ENCODE measurements at places on chromosomes 3 and 15.

DNA sequence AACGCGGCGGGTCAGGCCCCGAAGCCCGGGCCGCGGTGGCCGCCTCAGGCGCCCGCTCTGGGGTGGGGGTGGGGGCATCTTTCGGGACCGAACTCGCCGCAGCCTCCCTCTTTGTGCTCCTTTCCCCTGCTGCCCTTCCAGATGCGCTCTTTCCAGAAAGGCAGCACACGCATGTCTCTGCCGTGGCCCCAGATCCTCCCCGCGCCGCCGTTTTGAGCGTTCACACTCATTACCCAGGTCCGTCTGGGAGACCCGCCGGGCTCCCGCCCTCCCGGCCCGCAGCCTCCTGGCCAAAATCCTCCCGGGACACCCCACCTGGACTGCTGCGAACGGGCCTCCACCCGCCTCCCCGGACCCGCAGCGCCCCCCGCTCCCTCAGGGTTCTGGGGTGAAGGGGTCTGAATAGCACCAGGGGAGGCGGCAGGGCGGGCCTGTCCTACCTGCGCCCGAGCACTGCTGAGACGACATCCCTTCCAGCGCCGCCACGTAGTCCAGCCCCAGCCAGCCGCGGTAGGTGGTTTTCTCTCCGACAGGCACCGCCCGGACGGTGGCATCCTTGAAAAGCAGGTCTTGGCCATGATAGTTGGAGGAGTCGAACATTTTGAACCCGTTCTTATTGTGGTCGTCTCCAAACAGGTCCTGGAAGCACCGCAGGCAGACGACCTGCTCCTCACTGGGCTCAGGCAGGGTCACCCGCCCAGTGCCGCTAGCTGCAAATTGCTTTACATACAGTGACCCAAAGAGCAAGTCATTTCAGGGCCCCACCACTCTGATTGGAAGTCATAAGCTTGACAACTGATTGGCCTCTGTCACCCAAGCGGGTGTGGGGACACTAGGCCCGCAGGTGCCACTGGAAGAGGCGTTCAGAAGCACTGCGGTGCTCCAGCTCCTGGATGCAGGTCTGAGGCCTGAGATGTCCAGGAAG is 25.9 kb downstream of the MELTF start:
- no peak for DNase-seq

- no peak for DNase-seq
Observed at GRCh38 chr3:62997369-62997768, 122.2 kb upstream of the CADPS start.

- no peak for DNase-seq
Observed at GRCh38 chr3:65996589-65996988, 42.1 kb downstream of the MAGI1 start.

DNA sequence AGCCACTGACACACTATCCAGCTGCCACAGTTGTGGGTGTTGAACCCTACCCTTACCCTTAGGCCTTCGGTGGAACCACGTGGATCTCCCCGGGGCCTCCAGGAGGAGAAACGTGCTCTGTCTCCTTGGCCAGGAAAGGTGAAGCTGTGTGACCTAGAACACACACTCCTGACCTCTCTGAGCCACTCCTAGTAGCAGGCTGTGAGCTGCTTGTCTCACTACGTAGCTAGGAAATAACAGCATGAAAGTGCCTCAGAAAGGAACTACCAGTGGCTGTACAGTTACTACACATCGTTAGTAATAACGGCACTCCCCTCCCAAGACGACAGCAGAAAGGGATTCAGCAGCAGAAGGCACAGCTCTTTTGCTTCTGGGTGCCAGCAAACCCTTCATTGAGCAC is 36.2 kb upstream of the SLC6A6 start:
- no peak for DNase-seq

GRCh38 chr3:186665625-186666188 is at the start of gene HRG:
Gene HRG, plus strand, starts transcription at chr3:186666014. Its CDS starts 18 bp downstream, at chr3:186666032.
- DNase-seq = no peak

GRCh38 chr3:102129760-102130608 is 280.7 kb downstream of the NFKBIZ start:
- DNase-seq = no peak

- DNase-seq = no peak
Observed at GRCh38 chr3:59433546-59433945, 383.7 kb upstream of the CFAP20DC start.

DNA sequence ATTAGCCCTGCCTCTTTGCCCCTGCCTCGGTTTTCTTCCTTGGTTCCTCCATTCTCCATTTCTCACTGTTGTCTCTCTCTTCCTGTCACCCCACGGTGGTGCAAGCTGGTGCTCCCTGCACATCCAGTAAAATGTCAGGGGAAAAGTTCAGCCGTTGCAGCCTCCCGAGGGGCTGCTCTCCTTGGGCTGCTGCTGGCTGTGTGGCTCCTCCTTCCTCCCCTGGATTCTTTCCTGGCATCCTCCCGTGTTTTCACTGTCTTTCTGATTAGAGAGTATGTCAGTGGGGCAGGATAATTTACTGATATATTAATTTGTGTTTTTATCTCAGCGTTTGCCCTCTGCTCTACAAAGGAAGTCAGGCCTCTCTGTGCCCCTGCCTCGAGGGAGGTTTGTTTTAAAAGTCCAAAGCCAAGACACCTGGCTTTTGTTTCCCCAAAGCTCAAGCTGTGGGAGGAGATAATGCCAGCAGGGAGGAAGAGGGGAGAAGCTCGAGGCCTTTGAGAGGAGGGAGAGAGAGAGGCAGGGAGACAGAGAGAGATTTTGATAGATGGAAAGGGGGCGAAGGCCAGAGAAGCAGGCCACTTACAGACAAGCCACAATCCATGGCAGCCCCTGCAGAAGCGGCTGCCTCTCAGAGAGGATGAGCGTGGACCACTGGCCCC is 150.3 kb upstream of the NR2F2 start:
- no peak for DNase-seq

DNA sequence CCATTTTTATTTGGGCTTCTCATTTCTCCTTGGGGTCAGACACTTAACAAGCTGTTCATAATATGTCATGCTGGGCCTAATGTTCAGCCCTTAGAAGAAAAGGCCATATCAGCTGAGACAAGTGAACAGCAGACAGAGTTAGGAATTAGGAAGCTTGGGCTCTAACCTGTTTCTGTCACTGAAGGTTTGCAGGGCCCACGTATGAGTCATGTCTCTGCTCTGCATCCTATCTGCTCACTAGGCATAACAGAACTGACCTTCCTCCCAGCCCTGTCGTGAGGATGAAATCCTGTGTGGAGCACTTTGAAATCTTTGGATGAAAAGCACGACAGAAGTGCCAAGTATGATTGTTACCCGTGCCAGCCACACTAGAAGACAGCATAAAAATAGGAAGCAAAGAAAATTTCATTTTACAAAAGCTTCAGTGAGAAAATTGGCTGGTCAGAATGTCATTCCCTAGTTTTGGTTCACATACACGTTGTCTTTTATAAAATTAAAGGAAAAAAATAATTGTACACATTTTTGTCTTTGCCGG is 26.5 kb upstream of the CD47 start:
- DNase-seq = no peak

GRCh38 chr3:15513810-15514662 is 7.5 kb downstream of the COLQ start:
- DNase-seq = no peak

- no peak for DNase-seq
Observed at GRCh38 chr3:147034359-147034758, 372.0 kb downstream of the ZIC4 start.

GRCh38 chr3:136249593-136249992 is 547 bp upstream of the PCCB start:
- DNase-seq = no peak

DNA sequence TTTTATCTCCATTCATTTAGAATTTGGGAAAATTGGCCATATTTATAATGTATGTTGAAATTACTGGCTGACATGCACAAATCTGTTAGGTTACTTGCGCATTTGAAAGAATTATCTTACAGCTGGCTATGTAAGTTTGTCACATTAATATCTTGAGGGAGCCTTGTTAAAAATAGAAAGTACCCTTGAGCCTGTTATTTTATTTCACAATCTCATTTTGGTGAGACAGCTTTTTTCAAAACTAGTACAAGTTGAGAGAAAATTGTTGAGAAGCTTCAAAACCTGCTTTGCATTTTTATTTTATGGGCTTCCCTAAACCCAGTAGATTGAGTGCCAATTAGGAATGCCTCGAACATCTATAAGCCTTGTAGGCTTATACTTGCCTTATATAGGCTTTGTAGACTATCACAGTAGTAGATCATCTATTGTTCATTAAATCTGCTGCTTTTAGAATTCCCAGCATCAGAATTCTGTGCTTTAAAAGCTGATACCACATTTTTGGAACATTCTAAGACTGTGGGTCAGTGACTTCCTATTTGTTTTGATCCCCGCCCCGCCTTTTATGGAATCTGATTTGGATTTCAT is 6.3 kb downstream of the IDH3A start:
- no peak for DNase-seq

DNA sequence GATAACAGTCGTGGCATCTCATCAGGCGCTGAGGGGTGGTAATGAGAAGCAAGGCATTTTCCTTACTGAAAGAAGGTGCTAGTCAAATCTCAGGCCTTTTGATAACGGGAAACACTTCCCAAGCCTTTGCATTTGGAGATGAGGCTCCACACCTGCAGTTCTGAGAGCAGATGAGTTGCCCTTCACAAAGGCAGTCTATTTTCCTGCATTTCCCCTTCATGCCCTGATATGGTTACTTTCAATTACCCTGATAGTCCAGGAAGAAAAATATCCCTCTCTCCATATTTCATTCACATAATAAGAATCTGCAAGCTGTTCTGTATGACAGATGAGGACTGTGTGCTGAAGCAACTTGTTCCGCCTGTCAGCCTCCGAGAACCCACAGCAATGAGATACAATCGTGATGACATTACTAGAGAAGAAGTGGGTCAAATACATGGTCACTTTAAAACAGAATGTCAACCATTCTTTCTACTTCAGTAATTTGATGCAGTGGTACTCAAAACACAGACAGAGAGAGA is 25.0 kb downstream of the FHIT start:
- no peak for DNase-seq

- DNase-seq = no peak
Observed at GRCh38 chr15:63015618-63016017, 26.9 kb upstream of the TPM1 start.

DNA sequence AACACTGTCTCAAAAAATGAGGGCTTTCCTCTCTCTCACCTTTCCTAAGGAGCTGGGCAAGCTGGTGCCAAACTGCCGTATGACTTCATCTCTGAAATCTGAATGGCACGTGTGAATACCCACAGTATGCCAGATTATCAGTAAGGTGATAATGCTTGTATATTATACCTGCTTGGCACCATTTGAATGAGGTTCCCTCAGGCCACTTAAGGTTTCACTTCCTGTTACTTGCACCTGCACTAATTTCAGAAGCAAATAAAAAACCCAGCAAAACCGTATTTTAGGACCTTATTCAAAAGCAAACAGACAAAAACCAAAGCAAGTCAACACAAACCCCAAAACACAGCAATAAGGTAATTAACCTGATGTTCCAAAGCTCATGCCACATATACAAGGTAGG is 19.7 kb downstream of the FOXP1 start:
- DNase-seq = no peak

DNA sequence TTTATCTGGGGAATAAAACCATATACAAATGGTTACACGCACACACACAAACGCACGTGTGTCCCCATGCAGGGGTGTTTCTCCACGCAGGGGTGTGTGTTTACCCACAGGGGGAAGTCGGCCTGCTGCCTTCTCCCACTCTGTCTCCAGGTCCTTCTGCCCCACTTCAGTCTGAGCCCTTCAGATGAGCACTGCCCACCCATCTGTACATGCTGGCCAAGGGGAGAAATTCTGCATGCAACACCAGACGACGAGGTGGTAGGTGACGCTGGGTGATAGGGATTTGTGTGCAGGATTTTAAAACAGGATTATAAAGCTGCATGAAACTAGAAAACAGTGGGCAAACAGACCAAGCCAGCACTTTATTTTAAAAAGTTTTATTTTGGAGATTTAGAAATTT is 122.5 kb downstream of the TJP1 start:
- no peak for DNase-seq

DNA sequence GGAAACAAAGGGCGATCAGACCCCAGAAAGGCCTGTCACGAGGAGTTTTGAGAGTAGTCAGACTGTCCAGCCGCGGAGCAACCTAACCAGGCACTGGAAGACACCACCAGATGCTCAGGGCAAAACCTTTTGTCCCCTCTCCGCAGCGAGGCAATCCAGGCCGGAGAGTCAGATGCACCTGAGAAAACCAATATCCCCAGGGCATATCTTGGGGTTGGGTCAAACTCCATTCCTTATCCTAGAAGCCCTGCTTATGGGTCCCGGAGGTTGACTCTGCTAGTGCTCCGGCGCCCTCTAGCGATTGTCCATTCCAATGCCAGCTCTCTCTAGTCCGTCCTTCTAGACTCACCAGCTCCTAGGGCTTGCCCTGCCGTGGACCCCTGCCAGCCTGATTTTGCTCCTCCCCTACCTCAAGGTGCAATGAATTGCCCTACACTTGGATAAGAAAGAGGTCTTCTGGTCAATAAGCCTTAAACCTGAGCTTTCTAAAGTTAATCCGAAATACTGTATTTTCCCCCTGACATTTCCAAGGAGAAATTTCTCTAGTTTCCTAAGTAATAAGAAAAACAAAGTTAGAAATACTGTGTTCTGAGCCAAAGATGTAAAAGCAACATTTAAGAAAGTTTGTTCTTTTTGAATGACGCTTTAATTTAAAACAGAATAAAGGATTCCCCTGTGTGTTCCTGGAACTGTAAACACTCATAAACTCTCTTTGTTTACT is 5.5 kb downstream of the CPNE4 start:
- no peak for DNase-seq

DNA sequence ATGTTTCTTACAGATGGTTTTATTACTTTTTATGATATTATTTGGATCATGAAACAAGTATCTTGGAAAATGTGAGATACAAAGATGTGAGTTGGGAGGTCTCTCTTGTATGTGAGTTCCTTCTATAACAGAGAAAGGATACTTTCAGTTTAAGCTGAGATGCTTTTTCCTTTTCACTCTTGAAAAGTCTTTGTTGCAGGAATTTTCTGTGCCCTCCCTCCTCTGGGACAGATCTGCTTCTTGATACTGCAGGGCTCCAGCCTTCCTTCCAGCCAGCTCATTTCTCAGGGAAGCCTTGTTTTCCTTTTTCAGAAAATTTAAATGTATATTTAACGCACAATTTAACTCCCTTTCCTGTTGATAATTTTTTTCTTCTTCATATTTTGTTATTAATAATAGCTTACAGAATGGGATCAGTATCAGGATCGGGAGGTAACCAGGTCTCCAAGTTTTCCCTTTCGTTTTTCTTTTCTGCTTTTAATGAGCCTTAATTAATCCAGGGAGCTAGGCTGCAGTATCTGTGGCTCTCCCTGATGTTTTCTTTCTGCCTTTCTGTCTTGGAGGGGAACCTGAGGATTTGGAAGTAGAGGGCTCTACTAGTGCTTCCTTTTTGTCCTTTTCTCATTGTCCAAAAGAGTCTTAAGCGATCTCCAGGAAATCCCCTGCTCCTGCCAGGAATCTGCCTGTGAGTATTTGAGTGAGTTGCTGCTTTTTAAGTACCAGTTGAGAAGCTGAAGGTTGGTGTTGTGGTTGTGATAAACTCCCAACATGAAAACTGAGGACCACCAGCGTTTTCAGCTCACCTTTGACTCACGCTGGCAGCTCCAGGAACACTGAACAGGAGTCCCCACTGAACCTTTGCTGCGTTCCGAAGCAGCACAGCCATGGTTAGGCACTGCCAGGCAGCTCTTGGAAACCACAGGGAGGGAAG is 105.7 kb downstream of the IGF1R start:
- no peak for DNase-seq
